Fibroblast of the aortic adventitia (primary cell): ENCODE measurements at places on chromosomes 2 and 18. TPM values are rescaled to one million over a fixed set of nuclear protein-coding genes. Genes with fewer than 3 reads are reported as not detected.

The ASPRV1 gene
- 0.54 TPM in 1 of 2 replicates, not detected in the other for total RNA-seq

- peak; percentile 43 for DNase-seq
These were observed at the start of gene CREG2 for GRCh38 chr2:101387151-101387834. TSS of gene CREG2 (minus strand) at chr2:101387503. CDS start at chr2:101387457, 46 bp downstream.

DNA sequence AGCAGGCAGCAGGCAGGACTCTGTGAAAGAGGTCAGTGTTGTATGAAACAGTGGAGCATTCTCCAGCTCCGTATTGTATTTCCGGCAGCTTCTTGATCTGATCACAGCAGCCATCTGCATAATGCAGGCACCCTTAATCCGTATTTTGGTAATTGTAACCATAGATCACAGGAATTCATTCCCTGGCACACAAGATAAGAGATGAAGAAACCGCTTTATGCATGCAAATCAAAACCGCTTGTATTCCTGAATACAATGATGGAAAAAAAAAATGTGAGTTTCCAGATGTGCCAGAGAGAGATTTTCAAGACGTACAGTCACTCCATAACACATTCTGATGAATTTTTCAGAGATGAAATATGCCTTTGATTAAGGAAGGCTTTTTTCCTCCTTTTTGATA is 221.3 kb downstream of the ACKR3 start:
- peak; percentile 62 for DNase-seq

The GAL3ST2 gene
- 0.25 TPM in 1 of 2 replicates, not detected in the other for total RNA-seq

DNA sequence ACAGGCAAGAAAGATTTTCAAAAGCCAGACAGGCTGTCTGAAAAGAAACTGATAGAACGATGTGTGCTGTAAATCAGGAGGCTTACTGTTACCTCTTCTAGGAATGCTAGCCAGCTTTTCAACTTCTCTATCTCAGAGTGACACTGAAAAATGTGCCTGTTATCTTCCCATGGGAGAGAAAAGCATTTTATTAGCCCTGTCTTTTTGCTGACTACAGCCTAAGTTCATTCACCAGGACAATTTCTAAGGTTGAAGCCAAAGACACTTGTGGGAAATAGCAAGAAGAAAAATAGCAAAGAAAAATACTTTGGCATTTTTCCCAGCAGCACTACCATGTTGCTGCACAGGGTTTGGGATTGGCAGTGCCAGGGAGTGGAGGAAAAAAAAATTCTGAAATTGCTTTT is 34.0 kb downstream of the ABCB11 start:
- DNase-seq = no peak

GRCh38 chr2:191864628-191865374 is 17.9 kb upstream of the CAVIN2 start:
- DNase-seq = peak; percentile 60

DNA sequence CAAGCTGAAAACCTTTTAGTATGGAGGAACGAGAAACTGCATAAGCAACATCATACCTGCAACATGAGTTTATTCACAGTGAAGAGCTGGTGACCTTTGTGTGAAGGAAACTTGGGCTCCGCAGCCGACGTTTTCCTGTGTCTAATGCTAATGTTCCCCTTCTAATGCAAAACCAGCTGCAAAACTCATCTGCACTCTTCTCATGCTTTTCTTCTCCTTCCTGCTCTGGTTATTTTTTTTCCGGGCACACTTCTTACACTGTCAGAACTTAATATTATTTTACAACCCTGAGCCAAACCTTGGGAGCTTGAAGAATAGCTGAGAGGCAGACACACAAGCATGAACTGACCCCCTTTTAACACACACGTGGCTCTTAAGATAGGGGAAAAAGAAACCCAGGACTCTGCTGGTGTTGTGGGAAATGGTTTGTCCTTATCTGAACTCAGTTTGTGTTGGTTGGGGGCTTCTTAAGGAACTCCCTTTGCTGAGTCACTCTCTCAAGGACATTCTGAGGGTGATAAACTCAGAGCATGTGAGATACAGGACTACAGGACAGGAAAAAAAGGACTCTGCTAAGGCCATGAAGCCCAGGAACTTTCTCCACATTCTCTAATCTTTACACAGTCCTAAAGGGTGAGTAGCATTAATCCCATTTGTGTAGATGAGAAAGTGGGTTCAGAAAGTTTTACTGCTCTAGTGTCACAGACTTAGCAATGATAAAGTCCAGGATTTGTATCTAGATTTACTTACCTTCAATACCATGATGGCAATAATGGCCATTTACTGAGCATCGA is 439.3 kb upstream of the TRIB2 start:
- peak; percentile 13 for DNase-seq

DNA sequence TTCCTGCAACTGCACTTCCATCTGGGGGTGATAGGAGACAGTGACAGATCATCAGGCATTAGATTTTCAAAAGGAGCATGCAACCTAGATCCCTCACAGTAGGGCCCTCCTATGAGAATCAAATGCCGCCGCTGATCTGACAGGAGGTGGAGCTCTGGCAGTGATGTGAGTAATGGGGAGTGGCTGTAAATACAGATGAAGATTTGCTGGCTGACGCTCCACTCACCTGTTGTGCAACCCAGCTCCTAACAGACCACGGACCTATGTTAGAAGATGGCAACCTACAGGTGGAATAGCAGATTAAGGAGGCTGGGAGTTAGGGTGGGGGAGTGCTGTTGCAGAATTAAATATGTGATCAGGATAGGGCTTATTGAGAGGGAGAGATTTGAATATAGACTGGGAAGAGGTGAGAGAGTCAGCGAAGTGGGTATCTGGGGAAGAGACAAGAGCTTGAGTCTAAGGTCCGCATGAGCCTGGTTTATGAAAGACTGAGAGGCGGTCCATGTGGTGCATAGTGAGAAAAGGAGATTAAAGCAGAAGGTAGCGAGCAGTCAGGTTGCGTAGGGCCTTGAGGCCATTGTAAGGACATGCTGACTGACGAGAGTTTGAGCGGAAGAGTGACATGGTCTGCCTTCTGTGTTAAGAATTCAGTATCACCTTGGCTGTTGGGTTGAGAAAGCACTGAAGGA is 31.3 kb upstream of the TOGARAM2 start:
- DNase-seq = no peak

- peak; percentile 31 for DNase-seq
These were observed 190.4 kb downstream of the RIT2 start for GRCh38 chr18:42925036-42925435.

DNA sequence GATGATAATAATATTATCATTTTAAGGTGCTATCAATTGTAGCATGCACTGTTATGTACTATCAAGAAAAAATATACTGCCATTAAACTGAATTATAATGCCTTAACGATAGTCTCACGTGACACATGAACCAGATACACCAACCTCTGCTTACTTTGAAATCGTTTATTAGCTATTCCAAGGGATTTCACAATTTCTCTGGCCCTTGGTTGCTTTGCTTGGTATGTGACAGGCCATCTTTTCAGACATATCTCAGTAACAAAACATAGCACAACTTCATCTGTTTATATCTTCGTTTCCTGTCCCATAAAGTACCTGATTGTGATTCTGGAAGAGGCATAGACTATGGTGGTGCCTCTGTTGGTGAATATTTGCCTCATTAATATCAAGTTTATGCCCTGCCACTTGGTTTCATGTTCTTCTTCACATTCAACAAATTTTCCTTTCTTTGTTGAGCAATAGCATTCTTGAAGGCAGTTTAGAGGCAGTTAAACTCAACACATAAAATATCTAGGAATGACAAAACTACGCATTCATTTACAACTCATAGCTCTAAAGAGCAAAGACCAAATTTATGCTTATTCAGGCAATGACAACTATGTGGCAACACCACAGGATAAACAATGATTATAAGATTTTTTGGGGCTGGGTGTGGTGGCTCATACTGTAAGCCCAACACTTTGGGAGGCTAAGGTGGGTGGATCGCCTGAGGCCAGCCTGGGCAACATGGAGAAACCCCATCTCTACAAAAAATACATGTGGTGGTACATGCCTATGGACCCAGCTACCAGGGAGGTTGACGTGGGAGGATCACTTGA is 84.3 kb downstream of the MCFD2 start:
- peak; percentile 76 for DNase-seq

DNA sequence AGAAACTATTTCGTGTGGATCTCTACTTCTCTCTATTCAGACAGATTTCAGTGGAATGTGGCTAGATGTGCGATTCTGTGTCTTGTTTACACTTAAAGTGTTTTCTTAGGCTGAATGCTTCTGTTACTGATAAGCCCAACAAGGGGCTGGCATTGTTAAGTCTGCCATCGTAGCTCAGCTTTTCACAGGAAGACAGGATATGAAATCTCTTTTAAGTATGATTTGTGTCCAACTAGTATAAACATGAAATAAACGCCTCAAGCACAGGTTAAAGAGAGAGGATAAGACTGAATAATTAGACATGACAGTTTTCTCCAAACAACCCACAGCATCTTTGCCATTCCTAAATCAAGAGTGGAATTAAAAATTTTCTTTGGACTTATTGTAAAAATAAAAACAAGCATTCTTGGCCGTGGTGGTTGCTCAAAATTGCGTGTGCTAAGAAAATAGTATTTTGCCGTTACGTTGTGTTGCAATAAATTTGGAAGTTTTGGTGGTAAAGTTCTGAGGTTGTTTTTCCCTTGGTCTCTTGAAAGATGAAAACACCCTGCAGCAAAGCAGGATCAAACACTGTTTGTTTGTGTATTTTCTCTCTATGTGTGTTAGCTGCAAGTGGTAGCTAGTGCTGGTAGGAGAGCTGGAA is 1.0 kb downstream of the VIT start:
- DNase-seq = peak; percentile 40

The DPY30 gene
- 43.6 and 77.6 TPM in 2 replicates for total RNA-seq

- no peak for DNase-seq
These were observed 205.5 kb upstream of the SP5 start for GRCh38 chr2:170509452-170510193.

- no peak for DNase-seq
These were observed 102.9 kb downstream of the TSN start for GRCh38 chr2:121858369-121858768.

GRCh38 chr18:62409821-62410220 is 84.7 kb downstream of the TNFRSF11A start:
- no peak for DNase-seq

The PTPN2 gene
- 29.4 and 41.5 TPM in 2 replicates for total RNA-seq

The DCDC2C gene
- not detected in 2 replicates for total RNA-seq

DNA sequence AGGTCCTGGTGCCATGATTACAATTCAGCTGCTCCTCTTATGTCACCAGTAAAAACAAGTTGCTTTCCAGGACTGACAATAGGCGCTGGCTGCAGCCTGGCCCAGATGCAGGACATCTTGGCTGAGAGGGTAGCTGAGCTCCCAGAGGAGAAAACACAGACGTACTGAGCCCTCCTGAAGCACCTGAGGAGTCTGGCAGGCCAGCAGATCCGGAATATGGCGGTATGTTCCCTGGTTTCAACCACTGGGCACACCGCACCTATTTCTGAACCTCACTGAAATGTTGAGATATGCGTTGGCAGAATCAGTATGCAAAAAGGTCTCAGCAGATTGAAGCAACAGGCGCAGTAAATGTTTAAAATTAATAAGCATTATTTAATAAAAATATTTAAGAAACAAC is 73.1 kb upstream of the BZW1 start:
- no peak for DNase-seq

GRCh38 chr2:238847841-238848690 is at the start of gene TWIST2:
TSS of gene TWIST2 (plus strand) at chr2:238848085. CDS start at chr2:238848216, 131 bp downstream.
- peak; percentile 97 for DNase-seq

DNA sequence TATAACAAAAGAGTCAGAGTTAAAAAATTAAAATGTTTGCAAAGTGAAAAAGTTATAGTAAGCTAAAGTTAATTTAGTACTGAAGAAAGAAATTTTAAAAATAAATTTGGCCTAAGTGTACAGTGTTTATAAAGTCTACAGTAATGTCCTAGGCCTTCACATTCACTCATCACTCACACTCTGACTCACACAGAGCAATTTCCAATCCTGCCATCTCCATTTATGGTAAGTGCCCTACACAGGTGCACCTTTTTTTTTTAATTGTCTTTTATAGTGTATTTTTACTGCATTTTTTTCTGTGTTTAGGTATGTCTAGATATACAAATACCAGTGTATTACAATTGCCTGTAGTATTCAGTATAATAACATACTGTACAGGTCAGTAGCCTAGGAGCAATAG is 562.9 kb downstream of the PIK3C3 start:
- DNase-seq = no peak

GRCh38 chr18:12886498-12887126 is 2.6 kb upstream of the PTPN2 start:
- DNase-seq = no peak

GRCh38 chr18:48781163-48781987 is 169.4 kb downstream of the SMAD7 start:
- DNase-seq = peak; percentile 87

The MC5R gene
- total RNA-seq = not detected in 2 replicates

- DNase-seq = no peak
These were observed 171.7 kb upstream of the SOX11 start for GRCh38 chr2:5520463-5520972.

- DNase-seq = no peak
These were observed 57.8 kb upstream of the HS6ST1 start for GRCh38 chr2:128376241-128377041.

The TRABD2A gene
- total RNA-seq = 0.33 and 1.6 TPM in 2 replicates

GRCh38 chr2:26812731-26813130 is 26.9 kb downstream of the CENPA start:
- DNase-seq = no peak

- DNase-seq = no peak
These were observed 90.5 kb downstream of the LRATD1 start for GRCh38 chr2:14722904-14723570.

DNA sequence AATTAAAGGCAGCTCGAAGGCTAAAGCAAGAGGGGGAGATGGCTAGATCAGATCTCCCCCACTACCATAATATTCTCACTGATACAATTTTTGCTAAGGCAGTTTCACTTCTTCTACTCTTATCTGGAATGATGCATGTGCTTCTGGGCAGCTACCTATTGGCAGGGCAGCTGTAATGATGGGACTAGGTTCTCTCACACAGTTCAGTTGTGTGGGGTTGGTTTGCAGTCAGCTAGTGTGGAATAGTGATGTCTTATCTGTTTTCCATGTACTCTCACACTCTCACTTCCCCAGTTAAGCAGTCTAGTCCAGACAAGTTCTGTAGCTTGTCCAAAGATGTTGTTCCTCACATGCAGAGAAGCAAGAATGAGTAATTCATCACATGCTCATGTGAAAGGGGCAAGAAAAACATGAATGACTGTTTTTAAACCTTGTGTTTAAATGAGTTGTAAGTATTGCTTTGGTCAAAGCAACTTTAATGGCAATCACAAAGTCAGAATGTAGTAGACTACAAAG is 836.1 kb downstream of the CBLN2 start:
- DNase-seq = peak; percentile 4

GRCh38 chr2:157440404-157441071 is 3.4 kb downstream of the CYTIP start:
- DNase-seq = no peak

GRCh38 chr2:239793836-239794235 is 231.3 kb downstream of the NDUFA10 start:
- DNase-seq = no peak

DNA sequence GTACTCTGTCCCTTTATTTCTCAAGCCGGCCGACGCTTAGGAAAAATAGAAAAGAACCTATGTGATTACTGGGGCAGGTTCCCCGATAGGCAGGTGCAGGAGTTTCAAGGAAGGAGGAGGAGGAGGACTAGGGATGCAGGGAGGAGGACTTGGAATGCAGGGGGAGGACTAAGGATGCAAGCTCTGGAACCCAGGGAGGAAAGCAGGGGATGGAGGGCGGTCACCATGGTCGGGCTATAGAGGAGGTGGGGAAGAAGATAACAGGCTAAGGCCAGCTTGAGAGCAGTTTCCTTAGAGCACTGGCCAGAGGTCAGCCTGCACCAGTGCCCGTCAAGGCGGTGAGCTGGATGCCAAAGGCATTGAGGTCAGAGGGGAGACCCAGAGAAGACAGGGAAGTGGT is 18.7 kb upstream of the B3GNT7 start:
- DNase-seq = no peak

The ST8SIA5 gene
- total RNA-seq = 0.90 TPM in 1 of 2 replicates, not detected in the other

The TWSG1 gene
- total RNA-seq = 157 and 205 TPM in 2 replicates
